ENCODE measurements at places on chromosomes 1 and 21.

GRCh38 chr1:7279769-7280168 is 491.3 kb upstream of the VAMP3 start:
- H3K36me3 ChIP-seq: no peaks in the 10 kb centered on the region
- H3K27me3 ChIP-seq: no peaks in the 10 kb centered on the region
- H3K27ac ChIP-seq: no peak overlapping the region
- no peaks in the 10 kb centered on the region for H3K4me1 ChIP-seq

DNA sequence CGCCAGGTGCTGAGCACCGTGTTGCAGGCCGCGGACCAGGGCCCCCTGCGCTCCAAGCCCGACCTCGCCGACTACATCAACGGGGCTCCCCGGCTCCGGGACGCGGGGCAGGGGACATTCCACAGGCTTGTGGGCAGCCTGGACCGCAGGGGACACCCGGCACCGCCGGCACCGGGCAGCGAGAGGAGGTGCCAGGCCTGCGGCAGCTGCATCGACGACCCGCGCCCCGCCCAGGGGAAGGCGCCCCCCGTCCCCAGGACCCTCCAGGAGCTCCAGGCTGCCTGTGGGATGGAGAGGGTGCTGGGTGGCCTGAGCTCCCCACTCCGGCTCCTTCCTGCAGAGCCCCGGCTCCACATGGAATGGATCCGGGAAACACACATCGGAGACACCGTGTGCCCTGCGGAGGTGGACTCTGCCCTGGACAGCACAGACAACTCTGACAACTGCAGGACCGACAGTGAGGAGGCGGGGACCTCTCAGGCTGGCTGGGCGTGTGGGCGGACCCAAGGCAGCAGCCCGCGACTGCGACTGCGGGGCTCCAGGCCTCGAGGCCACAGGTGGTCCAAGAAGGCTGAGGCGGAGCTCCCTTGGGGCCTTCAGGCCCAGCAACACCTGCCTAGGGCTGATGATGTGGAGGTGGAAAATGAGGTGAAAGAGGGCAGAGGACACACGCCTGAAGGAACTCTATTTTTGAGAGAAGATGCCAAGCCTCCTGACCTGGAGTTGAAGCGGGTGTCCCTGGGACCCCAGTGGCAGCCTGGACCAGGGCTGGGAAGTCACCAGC is 22.8 kb downstream of the KIAA1614 start:
- no peaks in the 10 kb centered on the region for H3K27me3 ChIP-seq
- no peak overlapping the region for H3K27ac ChIP-seq
- H3K4me1 ChIP-seq: no peaks in the 10 kb centered on the region
- DNase-seq: no peak
- H3K4me3 ChIP-seq: no peak overlapping the region

GRCh38 chr1:77170687-77171086 is 48.5 kb downstream of the PIGK start:
- H3K36me3 ChIP-seq: no peaks in the 10 kb centered on the region
- H3K4me3 ChIP-seq: no peak overlapping the region
- DNase-seq: no peak
- H3K27ac ChIP-seq: no peak overlapping the region
- H3K27me3 ChIP-seq: no peaks in the 10 kb centered on the region
- H3K4me1 ChIP-seq: no peaks in the 10 kb centered on the region

DNA sequence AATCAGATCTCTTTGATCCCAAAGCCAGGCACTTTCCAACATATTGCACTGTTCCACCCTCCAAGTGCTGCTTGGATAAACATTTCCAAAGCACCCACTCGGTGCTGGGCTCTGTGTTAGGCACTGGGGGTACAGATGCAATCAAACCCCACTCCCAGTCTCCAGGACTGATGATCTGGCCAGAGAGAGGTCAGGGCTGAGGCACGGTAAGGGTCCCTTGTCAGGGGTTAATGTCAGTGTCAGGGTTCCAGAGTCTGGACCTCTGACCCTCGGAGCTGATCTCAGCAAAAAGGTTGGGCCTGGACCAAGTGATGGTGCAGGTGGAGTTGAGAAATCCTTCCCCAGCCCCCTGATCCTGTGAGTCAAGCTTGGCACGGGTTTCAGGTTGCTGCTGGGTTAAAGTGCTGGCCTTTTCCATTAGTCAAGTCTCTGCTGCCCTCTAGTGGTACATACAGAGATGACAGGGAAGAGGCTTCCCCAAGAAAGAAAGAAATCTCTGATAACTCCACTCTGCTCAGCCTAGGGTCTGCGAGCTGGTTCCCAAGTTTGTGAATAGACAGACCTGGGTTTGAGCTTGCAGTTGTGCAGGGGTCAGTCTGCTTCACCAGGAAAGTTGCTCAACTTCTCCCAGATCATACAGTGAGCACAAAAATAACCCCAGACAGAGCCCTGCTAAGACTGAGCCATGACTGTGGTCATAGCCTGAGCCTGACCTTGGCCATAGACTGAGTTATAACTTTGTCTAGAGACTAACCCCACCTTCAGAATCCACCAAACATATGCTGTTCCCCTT is 74.6 kb downstream of the DMRTA2 start:
- H3K27me3 ChIP-seq: no peaks in the 10 kb centered on the region
- no peaks in the 10 kb centered on the region for H3K4me1 ChIP-seq
- no peak overlapping the region for H3K4me3 ChIP-seq

- no peak overlapping the region for H3K27ac ChIP-seq
- H3K36me3 ChIP-seq: no peaks in the 10 kb centered on the region
- no peak overlapping the region for H3K4me3 ChIP-seq
- H3K27me3 ChIP-seq: no peaks in the 10 kb centered on the region
These were observed 5.1 kb upstream of the ZNF326 start for GRCh38 chr1:89989799-89990198.

DNA sequence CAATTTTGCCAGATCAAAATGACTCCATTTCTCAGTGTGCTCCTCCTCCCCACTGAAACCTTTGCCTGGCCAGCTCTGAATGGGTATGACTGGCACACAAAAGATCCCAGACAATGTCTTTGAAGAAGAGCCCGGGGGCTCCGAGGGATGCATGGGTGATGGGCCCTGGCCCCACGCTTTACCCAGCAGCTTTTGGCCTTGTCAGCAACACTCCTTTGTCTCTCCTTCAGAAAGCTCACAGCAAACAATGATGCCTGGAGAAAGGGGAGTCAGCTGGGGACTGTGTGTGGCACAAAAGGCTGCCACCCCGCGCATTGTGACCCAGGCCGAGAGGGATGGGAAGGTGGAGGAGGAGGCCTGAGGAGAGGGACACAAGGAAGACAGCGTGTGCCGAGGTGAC is 45.9 kb downstream of the PLXNA2 start:
- H3K27ac ChIP-seq: no peak overlapping the region
- no peaks in the 10 kb centered on the region for H3K27me3 ChIP-seq
- no peaks in the 10 kb centered on the region for H3K36me3 ChIP-seq
- H3K4me1 ChIP-seq: no peaks in the 10 kb centered on the region

DNA sequence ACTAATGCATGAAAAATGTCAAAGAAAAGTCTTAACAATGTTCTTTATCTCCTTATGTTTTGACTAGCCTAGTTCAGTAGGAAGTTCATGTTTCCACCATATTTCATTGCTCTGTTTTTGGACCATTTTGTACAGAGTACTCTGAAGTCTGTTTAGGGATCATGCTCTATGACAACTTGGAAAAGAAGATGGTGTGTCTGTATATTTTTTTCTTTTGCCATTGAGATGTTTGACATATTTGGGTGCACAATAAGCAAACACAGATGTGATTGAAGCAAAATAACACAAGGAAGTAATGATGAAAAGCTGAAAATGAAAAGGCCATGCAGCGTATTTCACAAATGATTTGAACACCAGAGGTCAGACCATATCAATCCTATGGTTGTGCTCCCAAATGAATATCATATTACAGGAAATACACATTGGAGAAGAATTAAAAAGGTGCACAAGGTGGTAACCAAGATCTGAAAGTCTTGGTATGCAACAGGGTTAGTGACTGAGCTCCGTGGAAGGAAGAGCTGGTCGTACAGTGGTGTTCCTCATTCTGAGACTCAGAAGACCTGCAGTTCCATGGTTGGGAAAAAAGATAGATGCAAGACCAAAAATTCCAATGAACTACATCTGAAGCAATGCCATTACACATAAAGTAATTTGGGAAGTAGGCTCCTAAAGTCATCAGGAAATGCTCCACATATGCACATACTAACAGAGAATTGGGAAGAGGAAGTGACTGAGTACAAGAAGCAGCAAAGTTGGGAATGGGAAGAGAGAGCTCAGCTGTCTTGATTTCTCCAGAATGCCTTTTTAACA is 463.5 kb downstream of the LMO4 start:
- H3K36me3 ChIP-seq: no peaks in the 10 kb centered on the region
- no peak overlapping the region for H3K27ac ChIP-seq
- H3K4me1 ChIP-seq: no peaks in the 10 kb centered on the region
- no peak for DNase-seq

DNA sequence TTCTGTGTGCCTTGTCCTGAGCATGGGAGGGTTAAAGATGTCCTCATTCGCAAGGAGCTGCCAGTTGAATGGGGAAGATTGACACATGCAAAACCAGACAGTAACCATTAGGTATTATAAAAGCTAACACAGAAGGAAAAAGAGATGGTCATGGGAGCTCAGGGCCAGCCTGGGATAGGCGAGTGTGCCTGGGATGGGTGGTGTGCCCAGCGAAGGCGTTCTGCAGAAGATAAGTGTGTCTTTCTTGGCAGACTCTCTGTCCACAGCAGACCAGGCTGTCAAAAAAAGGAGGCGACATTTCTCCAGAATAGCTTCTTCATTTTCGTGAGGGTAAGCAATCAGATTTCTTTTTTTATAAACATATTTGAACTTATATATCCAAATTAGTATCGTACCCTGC is 14.1 kb downstream of the PGM1 start:
- no peak for DNase-seq
- H3K36me3 ChIP-seq: no peaks in the 10 kb centered on the region
- no peaks in the 10 kb centered on the region for H3K27me3 ChIP-seq
- no peak overlapping the region for H3K27ac ChIP-seq
- H3K4me1 ChIP-seq: no peaks in the 10 kb centered on the region
- no peak overlapping the region for H3K4me3 ChIP-seq

- no peaks in the 10 kb centered on the region for H3K27me3 ChIP-seq
- H3K36me3 ChIP-seq: no peaks in the 10 kb centered on the region
- no peak for DNase-seq
- H3K4me3 ChIP-seq: no peak overlapping the region
- H3K4me1 ChIP-seq: no peaks in the 10 kb centered on the region
These were observed 37.0 kb upstream of the PARP1 start for GRCh38 chr1:226444901-226445300.
